ENCODE measurements at places on chromosomes 4 and X.

DNA sequence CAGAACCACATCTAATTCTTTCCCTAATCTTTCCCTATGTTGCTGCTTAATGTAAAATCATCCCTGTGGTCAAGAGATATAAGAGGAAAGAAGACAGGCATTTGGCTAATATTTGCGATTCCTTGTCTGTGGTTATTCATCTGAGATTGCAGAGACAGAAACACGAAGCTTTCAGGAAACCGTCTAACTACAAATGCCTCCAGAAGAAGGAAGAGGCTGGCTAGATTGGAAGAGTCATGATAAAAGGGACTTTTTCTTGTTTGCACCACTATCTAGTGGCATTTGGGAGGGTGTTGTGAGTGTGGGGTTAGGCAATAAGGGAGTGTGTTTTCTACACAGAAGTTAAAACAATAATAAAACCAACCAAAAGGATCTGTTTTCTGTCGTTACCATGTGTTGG is 43.9 kb downstream of the TMEM154 start:
- no peak for DNase-seq

DNA sequence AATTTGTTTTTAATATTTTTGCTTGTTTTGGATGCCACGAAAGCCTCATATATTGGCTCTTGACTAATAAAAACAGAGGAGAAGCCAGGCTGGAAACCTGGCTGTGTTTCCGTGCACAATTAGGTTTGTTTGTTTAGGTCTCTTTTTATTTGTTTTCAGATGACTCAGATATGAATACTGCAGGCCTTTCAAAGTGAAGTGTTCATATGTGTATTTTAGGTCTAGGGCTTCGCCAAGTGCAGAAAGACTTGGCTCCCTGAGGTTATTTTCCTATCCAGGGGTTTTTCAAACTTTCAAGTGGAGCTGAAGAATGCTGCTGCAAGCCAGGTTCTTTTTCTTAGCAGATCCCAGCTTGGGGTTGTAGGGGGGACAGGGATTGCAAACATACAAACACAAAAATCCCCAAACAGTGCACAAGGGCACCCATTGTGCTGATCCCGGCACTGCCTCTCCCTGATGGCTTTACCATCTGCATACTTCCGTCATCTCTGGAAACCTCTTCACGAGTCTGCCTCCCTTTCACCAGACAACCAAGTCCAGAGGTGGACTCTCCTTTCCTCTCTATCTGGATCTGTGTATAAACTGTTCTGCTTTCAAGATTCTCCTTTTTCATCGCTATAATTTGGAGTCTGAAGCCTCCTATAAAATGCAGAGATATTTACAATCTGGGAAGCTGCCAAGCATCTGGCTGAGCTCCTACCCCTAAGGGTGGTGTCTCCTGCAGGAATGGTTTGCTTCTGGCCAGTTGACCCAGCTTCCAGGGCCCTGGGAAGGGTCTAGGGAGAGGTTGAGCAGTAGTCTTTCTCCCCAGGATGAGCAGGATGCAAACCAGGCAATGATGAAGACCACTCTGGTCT is 108.6 kb downstream of the SMIM20 start:
- DNase-seq = no peak

DNA sequence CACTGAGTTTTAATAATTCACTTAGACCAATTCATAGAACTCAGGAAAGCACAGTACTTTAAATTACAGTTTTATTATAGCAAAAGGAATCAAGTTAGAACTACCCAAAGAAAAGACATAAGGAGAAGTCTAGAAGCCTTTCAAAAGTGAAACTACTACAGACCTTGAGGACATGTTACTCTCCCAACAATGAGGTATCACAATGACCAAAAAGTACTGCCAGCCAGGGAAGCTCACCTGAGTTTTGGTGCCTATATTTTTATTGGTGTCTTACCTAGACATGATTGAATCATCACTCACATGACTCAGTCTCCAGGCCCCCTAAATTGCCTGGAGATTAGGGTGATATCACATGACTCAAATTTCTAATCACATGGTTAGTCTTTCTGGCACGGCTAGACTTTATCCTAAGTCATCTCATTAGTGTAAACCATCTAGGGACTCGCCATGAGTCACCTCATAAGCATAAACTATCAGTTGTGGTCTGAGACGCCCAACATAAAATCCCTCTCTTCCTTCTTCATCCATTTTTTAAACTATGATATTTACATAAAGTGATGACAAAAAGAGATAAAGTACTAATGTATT is 372.3 kb downstream of the TMA16 start:
- DNase-seq = no peak

GRCh38 chr4:168979338-168979737 is 30.7 kb downstream of the CBR4 start:
- DNase-seq = no peak

GRCh38 chrX:153873282-153874084 is 12.5 kb downstream of the L1CAM start:
- no peak for DNase-seq

DNA sequence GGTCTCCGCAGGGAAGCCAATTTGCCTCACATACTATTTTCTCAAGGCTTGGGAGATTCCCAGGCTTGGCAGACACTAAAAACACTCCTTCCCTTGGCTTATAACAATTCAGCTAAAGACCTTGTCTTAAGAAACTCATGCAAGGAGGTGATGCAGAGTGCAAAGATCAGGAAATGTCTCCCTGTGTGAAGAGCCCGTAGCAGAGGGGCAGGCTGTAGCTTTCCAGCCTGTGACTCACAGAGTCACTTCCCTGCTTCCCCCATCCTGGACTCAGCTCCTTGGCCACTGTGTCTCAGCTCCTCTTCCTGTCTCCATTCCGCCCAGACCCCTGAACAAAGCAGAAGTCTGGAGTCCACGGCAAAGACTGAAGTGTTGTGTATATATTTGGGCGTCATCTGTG is 56.1 kb downstream of the KDR start:
- DNase-seq = no peak

Data from hematopoietic multipotent progenitor cell treated with erythropoietin and hydrocortisone succinate and interleukin-3 and kit ligand, for 15 days (in vitro differentiated cells).